ENCODE measurements at places on chromosomes 3 and 15. TPM values are rescaled to one million over a fixed set of nuclear protein-coding genes. Genes with fewer than 3 reads are reported as not detected.

DNA sequence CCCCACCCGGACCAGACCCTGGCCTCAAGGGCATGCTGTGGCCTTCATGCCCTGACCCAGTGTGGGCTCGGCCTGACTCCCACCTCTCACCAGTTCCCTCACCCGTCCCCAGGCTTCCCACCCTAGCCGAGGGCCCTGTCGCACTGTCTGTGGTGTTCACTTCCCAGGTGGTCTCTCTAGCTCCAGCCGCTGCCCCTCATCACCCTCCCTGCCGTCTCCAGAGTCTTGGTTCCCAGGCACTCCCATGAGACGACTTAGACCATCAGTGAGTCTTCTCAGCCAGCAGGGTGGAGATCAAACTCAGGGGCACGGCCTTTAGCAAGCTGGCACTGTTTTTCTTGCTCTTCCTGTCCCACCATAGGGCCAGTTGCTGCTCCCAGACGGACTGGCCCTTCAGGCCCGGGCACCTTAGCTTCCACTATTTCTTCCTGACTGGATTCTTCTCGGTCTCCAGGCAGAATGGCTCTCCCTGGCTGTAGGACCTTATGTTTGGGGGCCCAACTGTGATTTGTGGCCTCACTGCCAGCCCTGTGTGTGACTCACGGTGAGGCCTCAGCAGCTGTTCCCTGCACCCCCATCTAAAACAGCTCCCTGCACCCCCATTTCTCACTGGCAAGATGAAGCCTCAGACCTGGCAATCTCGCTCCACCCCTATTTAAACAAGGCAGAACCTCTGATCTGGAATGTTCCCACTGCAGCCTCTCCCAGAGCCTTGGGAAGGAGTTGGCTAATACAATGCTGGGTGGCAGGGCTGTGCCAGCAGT lies 9.4 kb upstream of the PCSK6 start:
- no peak for DNase-seq

DNA sequence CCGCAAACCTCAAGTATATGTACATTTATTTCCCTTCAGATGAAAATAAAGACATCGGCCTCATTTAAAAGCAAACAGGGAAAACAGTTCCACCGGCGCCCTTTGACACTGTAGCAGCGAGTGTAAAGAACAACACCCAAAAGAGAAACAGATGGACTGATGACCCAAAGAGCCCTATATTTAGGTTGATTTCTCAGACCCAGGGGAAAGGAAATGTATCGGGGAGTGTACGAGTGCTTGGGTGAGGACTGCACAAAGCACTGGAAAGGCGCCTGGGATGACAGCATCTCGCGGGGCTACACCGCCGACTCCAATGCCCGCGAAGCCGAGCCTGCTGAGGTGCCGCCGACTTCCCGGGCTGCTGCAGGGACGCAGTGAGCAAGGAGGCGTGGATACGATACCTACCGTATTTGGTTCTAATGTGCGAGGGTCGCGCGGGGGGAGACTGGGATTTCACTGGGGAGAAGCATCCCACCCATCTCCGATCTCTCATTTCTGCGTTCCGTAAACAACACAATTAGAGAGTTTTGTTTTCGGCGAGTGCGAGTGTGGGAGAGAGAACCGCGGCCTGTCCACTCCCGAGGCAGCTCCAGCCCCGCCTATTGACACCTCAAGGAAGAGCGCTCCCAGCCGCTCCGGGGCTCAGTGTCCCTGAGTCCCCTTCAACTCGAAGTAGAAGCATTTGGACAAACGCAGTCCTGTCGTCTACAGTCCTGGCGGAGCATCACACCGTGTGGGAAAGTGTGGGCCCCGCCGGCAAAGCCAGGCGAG lies 2.0 kb downstream of the MECOM start:
- peak; percentile 63 for DNase-seq

- no peak for DNase-seq
Measured at GRCh38 chr15:46039703-46040102, 404.9 kb downstream of the SQOR start.

- no peak for DNase-seq
Measured at GRCh38 chr3:25863011-25863415, 73.1 kb downstream of the OXSM start.

- no peak for DNase-seq
Measured at GRCh38 chr3:106332884-106333283, 464.1 kb upstream of the CBLB start.

GRCh38 chr3:159861369-159861987 lies 127.2 kb upstream of the IL12A start:
- no peak for DNase-seq

- DNase-seq, result no peak
Measured at GRCh38 chr15:36178303-36178633, 401.2 kb upstream of the CDIN1 start.

DNA sequence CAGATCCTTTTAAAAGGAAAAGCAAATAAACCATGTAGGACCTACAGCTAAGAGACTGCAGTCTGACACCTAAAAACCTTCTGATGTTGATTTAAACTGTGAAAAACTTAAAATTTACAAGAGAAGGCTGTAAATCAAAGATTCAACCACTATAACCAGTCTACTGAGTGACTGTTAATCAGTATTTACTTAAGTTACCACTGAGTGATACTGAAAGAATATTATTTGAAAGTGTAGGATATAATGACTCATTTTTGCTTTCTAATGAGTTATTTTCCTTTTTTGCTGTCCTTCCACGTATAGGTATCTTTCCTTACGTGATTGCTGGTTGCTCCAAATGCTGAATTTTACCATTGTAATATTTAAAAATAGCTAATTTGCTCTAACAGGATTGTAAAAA lies 44.6 kb downstream of the RFX7 start:
- DNase-seq, result no peak

- no peak for DNase-seq
Measured at GRCh38 chr3:152391671-152392070, 122.9 kb downstream of the MBNL1 start.

DNA sequence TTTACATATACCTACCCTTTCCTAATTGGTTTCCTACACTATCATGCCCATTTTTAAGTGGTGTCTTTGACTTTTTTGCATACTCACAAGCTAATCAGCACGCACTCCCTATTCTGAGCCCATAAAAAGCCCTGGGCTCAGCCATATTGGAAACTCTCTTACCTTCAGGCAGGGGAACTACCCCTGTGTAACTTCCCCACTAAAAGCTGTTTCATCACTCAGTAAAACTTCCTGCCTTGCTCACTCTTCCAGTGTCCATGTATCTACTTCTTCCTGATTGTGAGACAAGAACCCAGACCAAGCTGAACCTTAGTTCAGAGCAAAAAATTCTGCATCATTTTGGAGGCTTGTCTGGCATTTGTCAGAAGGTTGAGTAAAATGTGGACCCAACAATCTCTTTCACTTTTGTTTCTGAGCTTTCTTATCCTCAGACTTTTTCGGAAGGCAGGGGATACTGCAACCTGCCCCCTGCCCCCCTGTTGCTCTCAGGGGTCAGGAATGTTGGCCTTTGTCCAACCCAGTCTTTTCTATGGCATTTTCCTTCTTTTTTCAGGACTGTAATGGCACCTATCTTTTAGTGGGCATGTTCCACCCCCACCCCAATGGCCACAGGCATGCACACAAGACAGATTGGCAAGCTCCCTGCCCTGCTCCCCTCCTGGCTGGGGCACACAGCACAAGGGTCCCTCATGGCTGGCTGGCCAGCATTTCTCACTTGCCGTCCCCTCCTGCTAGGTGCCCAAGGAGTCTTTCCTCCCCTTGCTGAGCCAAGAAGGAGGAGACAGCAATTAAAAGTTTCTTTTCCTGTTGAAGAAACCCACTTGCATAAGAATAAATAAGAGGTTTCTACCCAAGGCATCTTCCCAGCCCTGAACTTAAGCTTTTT lies 26.3 kb upstream of the TMEM45A start:
- DNase-seq, result no peak

DNA sequence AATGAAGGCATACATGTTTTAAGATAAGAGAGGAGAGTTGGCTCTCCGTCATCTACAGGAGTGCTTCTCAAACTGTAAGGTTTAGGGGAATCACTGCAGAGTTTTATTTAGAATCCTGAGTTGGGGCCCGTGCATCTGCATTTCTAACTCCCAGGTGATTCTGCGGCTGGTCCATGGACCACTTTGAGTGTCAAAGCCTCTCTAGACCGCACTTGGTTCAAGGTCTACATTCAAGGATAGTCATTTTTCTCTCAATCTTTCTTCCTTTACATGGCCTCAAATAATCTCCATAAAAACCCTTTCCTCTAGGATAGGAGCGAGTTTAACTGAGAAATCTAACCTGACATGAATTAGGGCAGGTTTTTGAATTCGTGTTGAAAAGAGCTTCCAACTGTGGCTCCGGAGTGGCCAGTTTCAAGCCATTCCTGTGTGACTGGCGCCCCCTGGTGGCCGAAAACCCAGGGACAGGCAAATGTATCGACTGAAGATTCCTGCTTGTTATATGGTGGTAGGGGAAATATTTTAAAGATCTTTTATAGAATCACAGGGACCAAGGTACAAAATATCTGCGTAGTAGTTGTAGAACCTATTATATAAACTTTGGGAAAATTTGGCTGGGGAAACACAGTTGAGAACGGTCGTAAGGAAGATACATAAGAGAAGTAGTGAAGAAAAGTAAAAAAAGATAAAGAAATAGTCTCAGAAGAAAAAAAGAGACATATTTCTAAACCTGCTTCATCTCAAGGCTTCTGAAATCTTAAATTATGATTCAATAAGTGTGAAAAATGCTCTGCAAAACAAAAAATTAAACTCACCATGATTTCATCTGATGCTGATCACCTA lies 11.9 kb downstream of the GABRR3 start:
- DNase-seq, result peak; percentile 73

DNA sequence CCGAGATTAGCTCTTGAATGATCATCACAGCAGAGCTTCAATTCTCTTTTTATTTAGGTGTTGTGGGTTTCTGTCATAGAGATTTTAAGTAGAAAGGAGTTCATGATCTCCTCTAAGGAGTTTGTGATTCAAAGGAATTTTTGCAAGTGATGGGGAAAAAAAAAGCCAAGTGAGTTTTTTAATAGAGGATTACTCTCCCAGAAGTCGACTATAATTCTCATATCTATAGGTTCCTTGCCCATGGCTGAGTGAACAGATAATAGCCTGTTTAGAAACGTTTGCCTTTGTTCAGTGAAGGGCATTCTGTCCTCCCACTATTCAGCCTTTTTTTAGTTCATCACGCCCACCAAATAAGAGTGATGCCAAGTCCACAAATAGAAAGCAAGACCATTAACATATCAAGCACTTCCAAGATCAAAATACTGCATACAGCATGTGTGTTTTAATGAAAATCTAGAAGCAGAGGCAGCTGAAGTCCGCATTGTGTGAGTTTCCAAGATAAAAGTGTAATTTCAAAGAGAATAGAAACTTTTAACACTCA lies 398.4 kb upstream of the CNTN3 start:
- no peak for DNase-seq

DNA sequence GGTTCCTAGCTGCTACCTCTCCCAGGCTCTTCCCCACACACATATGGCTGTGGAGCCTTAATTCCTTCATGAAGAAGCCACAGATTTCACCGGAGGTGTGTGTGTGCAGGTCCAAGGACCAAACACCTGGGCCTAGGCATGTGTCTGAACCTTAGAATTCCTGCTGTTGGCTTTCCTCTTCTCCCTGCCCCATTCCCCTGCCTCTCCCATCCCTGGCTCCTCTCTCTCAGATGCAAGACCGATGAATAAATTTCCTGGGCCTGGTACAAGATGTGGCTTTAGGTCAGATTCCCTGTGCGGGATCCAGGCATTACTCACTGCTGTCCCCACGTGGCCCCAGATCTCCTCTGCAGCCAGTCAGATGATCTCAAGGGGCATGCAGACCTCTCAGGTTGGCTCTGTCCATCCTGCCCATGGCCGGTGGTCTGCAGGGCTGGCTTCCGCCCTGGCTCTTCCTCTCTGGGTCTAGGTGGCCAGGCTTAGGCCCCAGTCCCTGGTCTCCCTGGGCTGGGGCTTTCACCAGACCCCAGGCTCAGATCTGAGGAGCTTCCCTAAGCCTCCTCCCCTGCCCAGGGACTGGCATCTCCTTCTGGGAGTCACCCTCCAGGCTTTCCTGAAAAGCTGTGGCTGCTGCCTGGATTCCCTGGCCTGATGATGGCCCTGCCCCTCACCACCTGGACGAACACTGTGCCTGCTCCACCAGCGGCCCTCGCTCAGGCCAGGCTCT lies 20.5 kb downstream of the CCR9 start:
- peak; percentile 92 for DNase-seq

DNA sequence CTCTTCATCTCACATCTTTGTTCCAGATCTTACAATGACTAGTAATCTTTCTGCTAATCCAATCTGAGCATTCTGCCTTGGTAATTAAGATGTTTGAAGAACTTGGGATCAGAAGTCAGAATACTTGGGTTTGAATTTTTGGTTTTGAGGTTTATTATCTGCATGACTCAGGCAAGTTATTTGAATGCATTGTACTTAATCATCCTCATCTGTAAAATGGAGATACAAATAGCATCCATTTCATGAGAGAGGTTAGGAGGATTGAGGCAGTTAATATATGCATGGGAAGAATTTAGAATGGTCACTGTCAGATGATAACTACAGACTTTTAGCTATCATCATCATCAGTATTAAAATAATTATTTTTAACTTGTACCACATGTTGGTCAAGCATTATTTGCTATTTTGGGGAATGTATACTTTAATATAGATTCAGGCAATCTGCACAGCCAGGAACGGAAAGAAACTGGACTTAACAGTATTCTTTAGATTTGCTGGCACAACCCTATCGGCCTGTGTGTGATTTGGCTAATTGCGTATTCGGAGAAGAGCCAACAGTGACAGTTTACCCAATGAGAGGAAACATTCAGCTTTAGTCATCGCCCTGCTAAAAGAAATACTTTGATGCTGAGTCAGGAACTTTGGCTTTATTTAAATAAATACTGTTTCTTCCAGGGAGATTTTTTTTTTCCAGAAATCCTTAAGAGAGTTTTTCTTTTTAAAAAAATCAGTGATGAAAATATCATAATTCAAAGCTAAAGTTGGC lies 600.0 kb downstream of the ROBO1 start:
- peak; percentile 97 for DNase-seq

GRCh38 chr3:186946756-186947375 lies 16.5 kb downstream of the ST6GAL1 start:
- no peak for DNase-seq

Gene TM2D3
- polyA plus RNA-seq, result 58.7 TPM

Gene BMF
- 0.40 TPM for polyA plus RNA-seq

Gene CCR9
- not detected for polyA plus RNA-seq

Gene CHRM5
- polyA plus RNA-seq, result 0.05 TPM

Gene CCR8
- not detected for polyA plus RNA-seq

Gene ZNF501
- polyA plus RNA-seq, result 3.8 TPM

Gene GABRB3
- 0.15 TPM for polyA plus RNA-seq

Gene DUOXA1
- 0.61 TPM for polyA plus RNA-seq

Gene MKRN2OS
- not detected for polyA plus RNA-seq

Gene CPLX3
- polyA plus RNA-seq, result not detected

Gene ZBTB47
- 5.2 TPM for polyA plus RNA-seq

Gene THAP10
- polyA plus RNA-seq, result 5.9 TPM

Gene SLC22A13
- polyA plus RNA-seq, result not detected

Measured in GM23248 (cell line).